Heart left ventricle (tissue), 16 donors: ENCODE measurements at places on chromosomes 4 and X.

GRCh38 chr4:8559524-8560264, 20.5 kb upstream of the GPR78 start:
- DNase-seq, result no peak

DNA sequence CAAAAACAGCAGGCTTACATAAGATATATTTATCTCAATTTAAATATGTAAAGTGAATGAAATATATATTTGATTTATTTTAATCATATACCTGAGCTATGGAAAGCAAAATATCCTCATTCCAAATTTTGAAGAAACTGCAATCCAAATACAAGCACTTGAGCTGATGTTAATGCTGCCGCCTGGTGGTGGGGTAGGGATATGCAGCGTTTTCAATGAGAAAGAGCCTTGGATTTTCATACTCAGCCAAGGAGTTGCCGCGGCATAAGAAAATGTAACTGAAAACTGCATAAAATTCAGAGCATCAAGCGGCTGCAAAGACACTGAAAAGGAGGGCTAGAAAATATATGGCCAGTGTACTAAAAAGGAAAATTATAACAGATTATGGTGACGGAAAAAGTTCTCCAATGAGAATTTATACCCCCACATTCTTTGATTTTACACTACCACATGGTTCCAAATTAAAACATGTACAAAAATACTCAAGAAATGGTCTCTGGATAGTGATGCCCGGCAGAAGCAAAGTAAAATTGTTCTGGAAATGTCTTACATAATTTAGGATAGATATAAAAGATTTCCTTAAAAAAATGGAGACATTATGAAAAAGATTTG, 660.3 kb upstream of the PITX2 start:
- DNase-seq, result peak; percentile 56

GRCh38 chr4:4854649-4855295, 4.7 kb upstream of the MSX1 start:
- DNase-seq, result peak; percentile 29

GRCh38 chr4:32462944-32463343, 1742.8 kb downstream of the PCDH7 start:
- no peak for DNase-seq

DNA sequence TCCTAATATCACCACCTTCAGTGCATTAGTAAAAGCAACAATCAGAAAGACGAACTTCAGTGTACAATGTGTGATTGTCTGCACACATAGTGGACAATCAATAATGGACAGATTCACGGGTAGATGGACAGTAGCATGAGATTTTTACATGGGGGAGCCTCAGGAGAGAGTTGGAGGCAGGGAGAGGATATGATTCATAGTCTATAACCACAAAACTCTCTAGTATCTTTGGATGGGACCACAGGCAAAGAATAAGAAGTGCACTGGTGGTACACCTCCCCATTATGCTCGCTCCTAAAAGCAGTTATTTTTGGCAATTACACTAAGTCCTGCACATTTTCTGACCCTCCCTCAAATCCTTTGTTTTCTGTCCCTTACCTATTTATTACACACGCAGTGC, 624.4 kb upstream of the ACTRT1 start:
- no peak for DNase-seq

DNA sequence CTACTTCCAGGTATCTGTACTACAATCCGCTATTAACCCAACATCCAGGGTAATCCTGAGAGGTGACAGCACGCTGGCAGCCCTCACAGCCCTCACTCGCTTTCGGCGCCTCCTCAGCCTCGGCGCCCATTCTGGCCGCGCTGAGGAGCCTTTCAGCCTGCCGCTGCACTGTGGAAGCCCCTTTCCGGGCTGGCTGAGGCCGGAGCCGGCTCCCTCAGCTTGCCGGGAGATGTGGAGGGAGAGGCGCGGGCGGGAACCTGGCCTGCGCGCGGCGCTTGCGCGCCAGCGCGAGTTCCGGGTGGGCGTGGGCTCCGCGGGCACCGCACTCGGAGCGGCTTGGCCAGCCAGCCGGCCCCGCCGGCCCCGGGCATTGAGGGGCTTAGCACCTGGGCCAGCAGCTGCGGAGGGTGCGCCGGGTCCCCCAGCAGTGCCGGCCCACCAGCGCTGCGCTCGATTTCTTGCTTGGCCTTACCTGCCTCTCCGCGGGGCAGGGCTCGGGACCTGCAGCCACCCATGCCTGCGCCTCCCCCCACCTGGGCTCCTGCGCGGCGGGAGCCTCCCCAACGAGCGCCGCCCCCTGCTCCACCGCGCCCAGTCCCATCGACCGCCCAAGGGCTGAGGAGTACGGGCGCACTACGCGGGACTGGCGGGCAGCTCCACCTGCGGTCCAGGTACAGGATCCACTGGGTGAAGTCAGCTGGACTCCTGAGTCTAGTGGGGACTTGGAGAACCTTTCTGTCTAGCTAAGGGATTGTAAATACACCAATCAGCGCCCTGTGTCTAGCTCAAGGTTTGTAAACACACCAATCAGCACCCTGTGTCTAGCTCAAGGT, 87.3 kb downstream of the PRSS12 start:
- DNase-seq, result no peak

DNA sequence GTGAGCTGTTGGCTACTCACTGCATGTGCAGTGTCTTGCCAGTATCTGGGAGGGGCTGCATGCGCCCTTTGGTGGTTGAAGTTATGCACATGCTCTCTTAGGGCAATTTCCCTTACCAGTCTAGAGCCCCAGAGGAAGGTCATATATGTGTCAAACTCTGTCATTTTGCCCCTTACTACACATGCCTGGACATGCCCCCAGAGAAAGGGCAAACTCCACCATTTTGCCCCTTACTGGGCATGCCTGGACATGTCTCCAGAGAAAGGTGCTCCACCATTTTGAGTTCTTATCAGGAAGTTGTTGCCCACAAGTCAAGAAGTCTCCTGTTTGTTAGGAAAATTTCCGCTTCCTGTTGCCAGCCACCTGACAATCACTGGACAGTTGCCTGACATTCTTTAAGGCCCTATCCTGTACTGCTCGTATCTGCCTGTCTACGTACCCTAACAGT, 56.4 kb upstream of the PLAC8 start:
- DNase-seq, result no peak

GRCh38 chrX:69503782-69504625, at the start of gene NALF2:
Gene NALF2, plus strand, starts transcription at chrX:69504326. Its CDS starts 957 bp downstream, at chrX:69505283.
- peak; percentile 69 for DNase-seq

GRCh38 chrX:78839711-78840110, 92.2 kb downstream of the LPAR4 start:
- DNase-seq, result no peak

DNA sequence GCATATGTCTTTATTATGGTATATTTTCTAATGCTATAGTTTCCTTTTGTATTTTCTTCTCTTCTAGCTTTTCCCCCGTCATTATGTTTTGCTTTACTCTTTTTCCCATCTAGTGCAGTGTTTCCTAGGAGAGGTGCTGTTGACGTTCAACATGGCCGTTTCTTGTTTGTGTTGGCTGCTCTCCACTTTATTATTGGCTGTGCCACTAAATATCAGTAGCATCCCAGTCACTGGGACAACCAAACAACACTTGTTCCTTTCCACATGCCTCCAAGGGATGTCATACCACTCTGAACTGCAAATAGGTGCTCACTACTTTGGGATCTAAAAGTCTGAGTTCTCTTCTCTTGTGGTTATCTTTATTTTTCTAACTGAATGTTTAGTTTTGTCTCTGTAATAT, 26.5 kb downstream of the GBA3 start:
- no peak for DNase-seq

- no peak for DNase-seq
Measured at GRCh38 chr4:54744487-54744886, 86.7 kb downstream of the KIT start.

DNA sequence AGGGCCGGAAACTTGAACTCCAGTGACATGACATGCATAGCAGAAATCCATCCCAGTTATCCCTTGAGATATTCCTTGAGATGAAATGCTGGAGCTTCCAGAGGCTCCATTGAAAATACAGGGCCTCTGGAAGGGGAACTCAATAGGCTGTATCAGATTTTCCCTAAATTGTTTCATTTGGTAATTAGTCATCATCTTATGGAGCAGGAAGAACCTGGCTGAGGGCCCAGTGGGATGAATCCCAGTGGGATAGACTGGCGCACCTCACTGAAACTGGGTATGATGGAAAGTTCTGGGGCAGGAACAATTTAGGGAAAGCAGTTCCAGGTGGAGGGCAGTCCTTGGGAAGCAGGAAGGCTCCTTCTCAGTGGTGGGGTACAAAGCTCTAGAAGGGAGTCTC, 307.8 kb upstream of the DIPK2B start:
- DNase-seq, result no peak

- DNase-seq, result no peak
Measured at GRCh38 chr4:139963708-139964107, 190.3 kb downstream of the MAML3 start.

GRCh38 chr4:53959343-53960120, 104.9 kb downstream of the CHIC2 start:
- DNase-seq, result no peak

- peak; percentile 74 for DNase-seq
Measured at GRCh38 chrX:153474718-153475117, 4.3 kb upstream of the HAUS7 start.

DNA sequence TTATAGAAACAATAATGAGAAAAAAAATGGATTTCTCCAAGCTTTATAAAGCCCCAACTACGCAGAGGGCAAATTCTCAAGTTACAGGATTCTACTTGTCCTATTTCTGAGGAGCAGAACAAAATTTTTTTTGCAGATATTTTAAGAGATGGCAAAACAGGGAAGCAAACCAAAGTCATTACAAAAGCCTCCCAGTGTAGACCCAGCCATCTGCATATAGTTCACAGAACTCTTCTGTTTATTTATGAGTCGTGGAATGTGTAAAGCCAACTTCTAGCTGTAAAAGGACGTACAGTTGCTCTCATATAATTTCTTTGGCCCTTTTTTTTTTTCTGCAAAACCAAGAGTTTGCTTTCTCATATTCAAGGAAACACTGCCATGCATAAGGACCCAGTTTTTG, 120.4 kb downstream of the PCDH7 start:
- DNase-seq, result no peak

DNA sequence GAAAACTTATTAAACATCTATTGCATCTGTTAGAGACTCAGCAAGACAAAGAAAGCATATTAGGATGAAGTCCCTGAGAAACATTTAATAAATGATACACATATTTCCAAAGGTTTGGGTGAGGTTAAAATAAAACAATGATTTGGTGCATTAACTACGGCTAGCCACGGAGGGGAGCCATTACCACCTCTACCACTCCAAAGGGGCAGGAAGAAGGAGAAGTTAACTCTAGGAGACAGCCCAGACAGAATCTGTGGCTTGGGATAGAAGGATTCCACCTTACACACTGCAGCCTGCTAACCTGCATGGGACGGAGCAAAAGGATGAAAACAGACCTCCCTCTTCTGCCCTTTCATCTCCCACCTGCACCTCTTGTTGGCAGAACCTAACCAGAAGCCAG, 189.1 kb upstream of the C1QTNF7 start:
- no peak for DNase-seq

GRCh38 chr4:17427991-17428390, 83.9 kb downstream of the QDPR start:
- no peak for DNase-seq

DNA sequence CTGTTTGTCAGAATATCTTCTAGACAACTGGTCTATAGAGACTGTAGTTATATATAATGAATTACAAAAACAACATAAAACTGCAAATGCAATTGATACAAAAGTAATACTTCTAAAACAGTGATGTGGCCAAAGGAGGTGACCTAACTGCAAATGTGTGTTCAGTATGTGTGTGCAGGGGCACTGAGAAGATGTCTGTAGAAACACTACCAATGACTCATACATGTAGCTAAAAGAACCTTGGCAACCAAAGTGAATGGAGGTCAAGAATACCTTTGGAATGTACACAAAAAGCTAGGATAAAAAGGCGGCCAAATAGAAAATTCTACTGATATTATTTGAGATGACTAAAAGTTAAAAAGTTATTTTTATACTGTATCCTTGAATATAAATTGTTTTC, 261.8 kb downstream of the CAMK2D start:
- DNase-seq, result no peak

- DNase-seq, result no peak
Measured at GRCh38 chr4:860561-860960, 34.6 kb upstream of the CPLX1 start.

DNA sequence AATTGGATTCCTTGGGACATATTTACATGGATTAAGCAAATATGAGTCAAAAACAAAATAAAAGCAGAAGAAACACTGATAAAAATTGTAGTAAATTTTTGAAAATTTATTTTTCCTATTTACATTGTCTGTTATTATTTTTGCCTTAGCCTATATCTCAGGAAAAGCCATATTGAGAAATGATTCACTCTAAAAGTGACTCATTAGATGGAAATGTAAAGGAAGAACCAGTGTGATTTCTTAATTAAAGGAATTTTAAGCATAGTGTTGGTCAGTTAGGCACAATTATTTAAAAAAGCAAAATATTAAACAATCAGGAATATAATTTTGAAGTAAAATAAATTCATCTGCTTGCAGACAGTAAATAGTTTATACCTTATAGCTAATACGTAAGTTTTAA, 167.4 kb upstream of the NAP1L5 start:
- DNase-seq, result no peak

DNA sequence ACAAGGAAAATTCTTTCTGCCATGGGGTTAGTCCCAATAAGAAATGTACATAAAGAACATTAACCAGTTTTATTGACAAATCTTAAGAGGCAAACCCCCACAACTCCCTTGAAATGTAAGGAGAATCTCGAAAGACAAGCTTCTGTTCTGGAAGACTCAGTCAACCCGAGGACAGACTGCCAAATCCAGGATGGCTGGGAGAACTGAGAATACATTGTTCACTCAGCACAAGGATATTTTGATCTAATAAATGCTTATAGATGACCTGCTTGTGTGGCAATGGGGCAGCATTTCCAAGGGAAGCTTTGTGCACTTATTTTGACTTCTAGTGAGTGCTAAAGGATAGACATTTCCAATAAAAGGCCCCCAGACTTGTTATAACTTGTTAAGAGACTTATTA, 280.4 kb downstream of the DHX15 start:
- DNase-seq, result no peak

- no peak for DNase-seq
Measured at GRCh38 chr4:98919996-98920395, 8.9 kb downstream of the EIF4E start.

GRCh38 chrX:26409636-26410035, 193.7 kb downstream of the MAGEB5 start:
- DNase-seq, result no peak

- DNase-seq, result no peak
Measured at GRCh38 chr4:183038436-183038835, 60.6 kb upstream of the WWC2 start.

DNA sequence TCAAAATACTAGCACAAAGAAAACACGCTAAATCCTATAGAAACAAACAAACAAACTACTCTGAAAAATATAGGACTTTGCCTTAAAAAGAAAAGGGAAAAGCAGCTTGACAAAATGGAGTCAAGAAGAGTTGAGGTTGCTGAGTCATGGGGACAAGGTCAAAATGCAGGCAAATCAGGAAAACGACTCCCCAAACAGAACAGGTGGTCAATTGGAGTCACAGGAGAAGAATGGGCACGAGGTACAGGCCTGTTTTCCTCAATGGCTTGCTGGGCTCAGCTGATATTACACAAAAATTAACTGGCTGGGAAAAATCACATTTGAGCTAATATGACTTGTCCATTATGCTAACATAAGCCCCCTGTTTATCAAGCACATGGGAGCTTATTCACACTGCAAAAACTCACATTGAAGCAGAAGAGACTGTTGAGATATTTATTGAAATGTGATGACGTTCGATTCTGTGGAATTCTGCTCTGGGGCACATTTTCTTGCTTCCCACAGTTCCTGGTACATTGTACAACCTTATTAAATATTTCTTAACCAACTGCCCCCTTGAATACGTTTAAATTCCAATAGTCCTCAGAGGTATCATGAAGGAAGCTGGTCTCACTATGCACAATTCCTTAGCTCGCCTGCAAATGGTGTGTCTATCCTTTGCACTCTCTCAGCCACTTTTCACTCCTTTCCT, 1622.1 kb downstream of the STIM2 start:
- DNase-seq, result no peak
